SJCRH30 (cell line): ENCODE measurements at places on chromosomes 12 and 14. TPM values are rescaled to one million over a fixed set of nuclear protein-coding genes. Genes with fewer than 3 reads are reported as not detected.
A peak's percentile ranks its signal among the peaks of the same experiment; 100 is the strongest.

- DNase-seq: no peak
Observed at GRCh38 chr12:61574339-61574738, 685.9 kb upstream of the USP15 start.

MGP gene
- 2.8 and 3.2 TPM in 2 replicates for total RNA-seq

GRCh38 chr12:121858662-121859572 is at the start of gene HPD:
HPD (minus strand) TSS chr12:121858859; CDS start chr12:121858823, 36 bp downstream.
- DNase-seq: peak; percentile 77

- no peak for DNase-seq
Observed at GRCh38 chr12:58988643-58989344, 68.5 kb upstream of the LRIG3 start.

- no peak for DNase-seq
Observed at GRCh38 chr14:22358726-22359125, 230.3 kb downstream of the DAD1 start.

DNA sequence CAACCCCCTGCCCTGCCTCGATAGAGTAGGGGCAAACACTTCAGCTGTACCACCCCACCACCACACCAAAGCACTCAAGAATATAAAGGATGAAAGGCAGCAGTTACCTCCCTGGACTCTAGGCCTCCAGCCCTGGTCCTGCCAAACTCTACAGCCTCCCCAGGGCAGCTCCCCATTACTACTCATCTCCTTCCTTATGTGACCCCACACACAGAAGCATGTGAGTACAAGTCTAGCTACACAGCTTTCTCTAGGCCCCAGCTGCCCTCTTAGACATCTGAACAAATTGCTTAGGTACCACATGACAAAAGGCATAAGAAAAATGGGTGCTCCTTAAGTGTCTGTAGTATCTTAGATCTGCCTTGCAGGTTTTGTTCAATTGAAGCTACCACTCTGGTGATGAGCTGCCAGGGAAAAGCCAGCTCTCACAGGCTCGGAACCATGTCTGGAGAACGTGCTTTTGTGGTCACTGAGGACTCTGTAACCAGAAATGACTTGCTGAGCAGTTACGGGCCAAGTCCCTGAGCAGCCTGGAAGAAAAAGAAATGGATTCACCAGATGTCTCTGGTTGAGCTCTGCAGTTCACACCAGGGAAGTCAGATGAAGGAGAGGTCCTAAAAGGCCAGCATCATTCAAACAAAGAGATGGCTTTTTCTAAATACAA is 32.8 kb downstream of the FMNL3 start:
- DNase-seq: no peak

- DNase-seq: no peak
Observed at GRCh38 chr12:24360461-24360860, 411.0 kb upstream of the SOX5 start.

GRCh38 chr12:111732786-111733185 is 33.9 kb upstream of the ALDH2 start:
- no peak for DNase-seq

GRCh38 chr12:45893240-45893639 is 97.1 kb downstream of the SCAF11 start:
- DNase-seq: no peak

- DNase-seq: no peak
Observed at GRCh38 chr12:112418273-112418607, 507 bp upstream of the PTPN11 start.

GRCh38 chr12:54019924-54020590 is 8.2 kb upstream of the HOXC6 start:
- no peak for DNase-seq

DNA sequence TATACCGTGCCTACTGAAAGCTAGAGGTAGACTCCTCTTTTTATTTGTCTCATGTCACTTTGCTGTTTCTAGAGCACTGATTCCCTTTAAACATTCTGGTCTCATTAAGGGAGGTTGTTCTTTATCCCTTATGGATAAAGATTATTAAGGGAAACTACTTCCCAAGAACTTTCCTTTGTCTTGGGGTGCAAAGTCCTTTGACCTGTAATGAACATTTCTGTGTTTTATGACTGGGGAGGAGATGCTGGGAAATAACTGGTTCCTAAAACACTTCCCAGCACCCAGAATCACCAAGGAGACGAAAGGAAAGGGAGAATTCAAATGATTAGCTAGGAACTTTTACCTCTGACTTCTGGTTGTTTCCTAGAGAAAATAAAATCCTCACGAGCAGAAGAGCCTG is 63.2 kb upstream of the ACTN1 start:
- no peak for DNase-seq

TMEM253 gene
- total RNA-seq: not detected in 2 replicates
